Bladder microvascular endothelial cell (primary cell): ENCODE measurements at places on chromosomes 4 and X. TPM values are rescaled to one million over a fixed set of nuclear protein-coding genes. Genes with fewer than 3 reads are reported as not detected.

Gene SH3TC1
- total RNA-seq, result 140 and 156 TPM in 2 replicates

Gene SGCB
- total RNA-seq, result 14.6 and 31.0 TPM in 2 replicates

Gene SSX2
- total RNA-seq, result not detected in 2 replicates

Gene PCDH10
- 0.38 and 0.65 TPM in 2 replicates for total RNA-seq

Gene PFKFB1
- 0.06 TPM in 1 of 2 replicates, not detected in the other for total RNA-seq

Gene GPAT3
- 7.1 and 9.3 TPM in 2 replicates for total RNA-seq

Gene MAGEB10
- not detected in 2 replicates for total RNA-seq

Gene CDS1
- total RNA-seq, result 0.06 and 0.32 TPM in 2 replicates

Gene HSD17B11
- total RNA-seq, result 30.8 and 52.3 TPM in 2 replicates

Gene BMX
- 58.3 and 172 TPM in 2 replicates for total RNA-seq

Gene S100P
- 0.06 and 0.16 TPM in 2 replicates for total RNA-seq

Gene KLHL13
- 0.82 and 0.97 TPM in 2 replicates for total RNA-seq

Gene CNKSR2
- 0.06 TPM in 1 of 2 replicates, not detected in the other for total RNA-seq

Gene SLC49A3
- 4.4 and 5.9 TPM in 2 replicates for total RNA-seq

Gene SRPK3
- under 0.01 and 0.44 TPM in 2 replicates for total RNA-seq

Gene NEIL3
- 3.8 and 6.2 TPM in 2 replicates for total RNA-seq

Gene TRAM1L1
- 0.16 and 1.4 TPM in 2 replicates for total RNA-seq

Gene MBTPS2
- total RNA-seq, result 2.9 and 11.0 TPM in 2 replicates

Gene TCEAL3
- total RNA-seq, result 8.3 and 8.5 TPM in 2 replicates

Gene DACH2
- total RNA-seq, result not detected in 2 replicates

Gene HNRNPH2
- 69.1 and 103 TPM in 2 replicates for total RNA-seq

Gene GSX2
- not detected in 2 replicates for total RNA-seq

Gene CFAP99
- total RNA-seq, result 0.16 TPM in 1 of 2 replicates, not detected in the other

Gene SRPX
- 64.1 and 74.6 TPM in 2 replicates for total RNA-seq

Gene UCP1
- not detected in 2 replicates for total RNA-seq

Gene MAP9
- total RNA-seq, result under 0.01 and 0.31 TPM in 2 replicates

Gene CCDC149
- total RNA-seq, result 4.5 and 15.3 TPM in 2 replicates
